ENCODE measurements at places on chromosomes 4 and X.

DNA sequence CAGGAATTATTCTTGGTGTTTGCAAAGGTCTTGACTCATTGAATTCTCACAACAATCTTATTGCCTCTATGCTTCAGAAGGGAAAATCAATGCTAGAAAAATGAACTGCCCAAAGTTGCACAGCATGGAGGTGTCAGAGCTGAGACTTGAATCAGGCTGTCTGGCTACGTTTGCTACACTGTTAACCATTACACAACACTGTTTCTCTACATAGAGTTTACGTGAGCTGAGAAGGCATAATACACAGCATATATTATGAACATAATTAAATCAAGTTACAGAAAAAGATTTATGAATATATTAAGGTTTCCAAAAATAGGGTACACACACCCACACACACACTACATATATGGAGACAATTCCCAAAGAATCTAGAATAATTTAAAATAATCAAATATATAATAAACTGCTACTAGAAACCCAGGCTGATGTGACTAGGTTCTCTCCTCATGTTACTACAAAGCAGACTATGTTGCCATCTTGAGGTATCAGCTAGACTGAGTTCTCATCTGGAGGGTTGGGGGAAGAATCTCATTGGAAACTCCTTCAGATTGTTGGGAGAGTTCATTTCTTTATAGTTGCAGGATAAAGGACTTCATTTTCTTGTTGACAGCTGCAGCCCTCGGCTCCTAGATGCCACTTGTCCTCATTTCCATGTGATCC lies 1270.5 kb downstream of the ARAP2 start:
- no peak for DNase-seq

DNA sequence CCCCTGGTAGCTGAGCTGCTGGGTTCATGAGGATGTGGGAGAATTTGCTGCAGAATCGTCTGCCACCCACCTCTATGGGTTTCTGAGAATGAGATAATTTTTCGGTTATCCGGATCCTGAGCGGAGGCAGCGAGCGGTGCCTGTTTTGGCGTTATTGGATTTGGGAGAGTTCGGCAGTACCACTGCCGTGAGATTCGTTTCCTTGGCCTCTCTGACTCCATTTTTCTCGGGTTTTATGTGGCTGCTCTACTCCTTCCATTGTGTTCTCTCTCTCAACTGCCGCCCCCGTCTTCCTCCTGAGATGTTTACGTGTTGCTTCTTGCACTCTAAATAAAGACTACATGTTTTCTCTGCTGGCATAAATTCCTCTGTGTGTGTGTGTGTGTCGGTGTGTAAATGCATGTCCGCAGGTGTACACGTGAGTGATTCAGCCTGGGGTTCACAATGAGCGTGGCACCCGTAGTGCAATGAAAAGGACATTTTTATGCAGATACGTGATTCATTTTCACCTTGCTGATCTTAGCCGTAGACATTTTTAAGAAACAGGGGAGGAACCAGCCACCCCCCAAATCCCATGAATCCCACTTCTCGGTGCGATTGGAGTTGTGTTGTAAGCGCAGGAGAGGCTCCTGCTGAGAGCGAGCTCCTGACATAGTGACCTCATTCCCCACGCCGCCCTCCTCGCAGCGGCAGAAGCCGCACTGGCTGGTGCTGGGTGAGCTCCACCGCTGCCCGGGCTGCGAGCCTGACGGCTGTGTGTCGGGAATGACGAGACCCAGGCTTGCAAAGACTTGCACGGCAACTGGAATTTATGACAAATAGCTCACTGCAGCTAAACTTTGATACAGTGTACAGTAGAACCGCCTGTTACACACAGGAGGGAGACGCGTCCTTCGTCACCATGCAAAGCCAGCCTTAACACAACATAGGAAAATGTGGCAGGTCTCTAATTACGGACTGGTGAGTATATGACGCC lies 82.2 kb downstream of the STOX2 start:
- DNase-seq, result peak; percentile 21

DNA sequence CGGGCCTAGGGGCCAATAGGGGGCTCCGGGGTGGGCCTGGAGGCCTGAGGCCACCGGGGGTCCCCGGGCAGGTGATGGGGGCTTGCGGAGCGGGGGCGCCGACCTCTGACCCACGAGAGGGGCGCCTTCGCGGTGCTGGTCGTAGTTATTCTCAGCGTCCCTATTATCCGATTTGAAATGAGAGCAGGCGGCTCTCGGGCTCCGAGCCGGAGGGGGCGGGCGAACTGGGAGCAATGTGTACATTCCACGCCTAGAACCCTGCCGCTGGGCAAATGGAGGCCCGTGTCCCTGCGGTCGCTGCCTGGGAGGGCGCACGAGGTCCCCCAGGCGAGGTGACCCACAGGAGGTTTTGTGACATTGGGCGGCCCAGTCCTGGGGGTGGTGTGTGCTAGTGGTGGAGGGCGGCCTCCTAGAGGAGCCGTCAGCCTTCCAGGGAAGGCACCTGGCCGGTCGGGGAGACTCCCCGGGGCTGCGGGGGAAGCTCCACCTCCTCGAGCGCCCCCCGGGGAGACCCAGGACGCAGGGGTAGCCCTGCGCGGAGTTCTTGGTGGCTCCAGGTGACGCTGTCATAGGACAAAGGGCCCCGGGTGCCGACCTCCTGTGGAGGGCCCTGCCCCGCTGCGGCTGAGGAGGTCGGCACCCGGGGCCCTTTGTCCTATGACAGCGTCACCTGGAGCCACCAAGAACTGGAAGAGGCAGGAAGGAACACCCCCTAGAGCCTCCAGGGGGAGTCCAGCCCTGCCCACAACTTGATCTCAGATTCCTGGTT lies 102.6 kb upstream of the PRKX start:
- peak; percentile 28 for DNase-seq

- no peak for DNase-seq
Measured at GRCh38 chr4:38954727-38955126, 77.5 kb downstream of the TMEM156 start.

GRCh38 chr4:83285055-83285407 lies 433 bp upstream of the COQ2 start:
- peak; percentile 74 for DNase-seq

- DNase-seq, result no peak
Measured at GRCh38 chr4:71553605-71554004, 214.8 kb downstream of the SLC4A4 start.

Measured in endothelial cell of umbilical vein (primary cell).